ENCODE measurements at places on chromosomes 1 and 21.

DNA sequence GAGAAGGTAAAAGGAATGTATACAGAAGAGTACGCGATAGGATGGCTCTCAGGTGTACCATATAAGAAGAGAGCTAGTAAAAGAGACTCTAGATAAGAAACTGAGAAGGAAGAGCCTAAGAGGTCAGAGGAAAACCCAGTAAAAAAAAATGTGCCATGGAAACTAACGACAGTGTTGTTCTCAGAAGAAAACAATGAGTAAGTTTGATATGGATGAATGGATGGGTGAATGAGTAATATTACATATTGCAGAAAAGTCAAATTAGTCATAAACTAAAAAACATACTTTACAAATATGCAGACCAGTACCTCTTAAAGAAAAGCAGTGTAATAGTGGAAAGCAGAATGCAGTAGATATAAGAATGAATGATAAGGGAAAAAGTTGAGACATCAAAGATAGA is 316.2 kb downstream of the HMCN1 start:
- no peak for DNase-seq

GRCh38 chr1:233675893-233676292 is 62.0 kb downstream of the KCNK1 start:
- no peak for DNase-seq

DNA sequence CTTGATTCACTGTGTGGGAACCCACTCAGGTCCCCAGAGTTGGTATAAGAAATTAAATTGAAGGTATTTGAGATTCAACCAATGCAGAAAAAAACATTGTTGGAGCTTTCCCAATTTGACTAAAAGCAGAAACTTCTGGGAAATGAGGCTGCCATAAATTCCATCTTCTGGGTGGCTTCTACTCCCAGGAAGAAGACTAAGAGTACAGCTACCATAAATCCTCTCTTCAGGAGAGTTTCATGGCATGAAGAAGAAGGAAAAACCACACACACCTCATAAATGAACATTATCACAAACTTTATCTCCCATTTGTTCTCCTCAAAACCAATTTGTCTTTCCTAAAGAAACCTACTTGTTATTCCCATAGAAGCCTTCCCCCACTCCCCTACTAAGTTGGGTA is 283.9 kb downstream of the DPYD start:
- no peak for DNase-seq

DNA sequence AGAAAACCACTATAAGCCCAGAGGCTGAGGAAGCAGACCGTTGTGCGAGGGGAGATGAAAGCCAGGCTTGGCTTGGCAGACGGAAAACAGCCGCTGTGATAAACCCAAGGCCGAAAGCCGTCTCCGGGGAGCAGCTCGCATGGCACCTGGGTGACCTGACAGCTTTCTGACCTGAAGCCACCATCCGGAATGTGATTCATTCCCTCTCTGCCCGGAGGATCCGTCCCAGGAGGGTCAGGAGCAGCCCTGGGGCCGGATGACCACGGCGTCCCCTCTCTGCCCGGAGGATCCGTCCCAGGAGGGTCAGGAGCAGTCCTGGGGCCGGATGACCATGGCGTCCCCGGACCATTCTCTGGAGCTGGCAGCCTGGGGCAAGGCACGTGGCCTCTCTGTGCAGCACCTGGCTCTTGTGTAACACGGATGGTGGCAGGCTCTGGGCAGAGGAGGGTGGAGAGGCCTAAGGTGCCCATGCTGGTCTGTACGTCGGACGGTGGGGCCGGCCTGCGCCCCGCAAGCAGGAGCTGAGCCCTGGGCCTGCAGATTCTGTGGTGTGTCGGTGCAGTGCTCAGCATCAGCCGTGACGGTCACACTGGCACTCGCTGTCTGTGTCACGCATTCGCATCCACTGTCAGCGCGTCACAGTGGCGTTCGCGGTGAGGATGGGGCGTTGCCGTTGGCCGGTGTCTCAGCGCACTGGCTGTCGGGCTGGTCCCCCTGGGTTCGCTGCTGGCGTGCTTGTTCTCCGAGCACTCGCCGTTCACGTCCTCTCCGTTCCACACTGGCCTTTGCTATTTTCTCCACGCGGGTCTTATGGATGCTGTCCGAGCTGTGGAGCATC is 50.3 kb downstream of the SLX9 start:
- no peak for DNase-seq

- no peak for DNase-seq
Observed at GRCh38 chr21:46095814-46096595, 1.9 kb upstream of the COL6A2 start.

DNA sequence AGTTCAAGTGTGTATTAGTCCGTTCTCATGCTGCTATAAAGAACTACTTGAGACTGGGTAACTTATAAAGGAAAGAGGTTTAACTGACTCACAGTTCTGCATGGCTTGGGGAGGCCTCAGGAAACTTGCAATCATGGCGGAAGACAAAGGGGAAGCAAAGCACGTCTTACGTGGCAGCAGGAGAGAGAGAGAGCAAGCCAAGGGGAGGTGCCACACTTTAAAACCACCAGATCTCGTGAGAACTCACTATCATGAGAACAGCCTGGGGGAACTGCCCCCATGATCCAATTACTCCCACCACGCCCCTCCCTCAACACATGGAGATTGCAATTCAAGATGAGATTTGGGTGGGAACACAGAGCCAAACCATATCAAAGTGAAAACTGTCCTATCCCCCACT is 4.1 kb upstream of the MIS18A start:
- no peak for DNase-seq

DNA sequence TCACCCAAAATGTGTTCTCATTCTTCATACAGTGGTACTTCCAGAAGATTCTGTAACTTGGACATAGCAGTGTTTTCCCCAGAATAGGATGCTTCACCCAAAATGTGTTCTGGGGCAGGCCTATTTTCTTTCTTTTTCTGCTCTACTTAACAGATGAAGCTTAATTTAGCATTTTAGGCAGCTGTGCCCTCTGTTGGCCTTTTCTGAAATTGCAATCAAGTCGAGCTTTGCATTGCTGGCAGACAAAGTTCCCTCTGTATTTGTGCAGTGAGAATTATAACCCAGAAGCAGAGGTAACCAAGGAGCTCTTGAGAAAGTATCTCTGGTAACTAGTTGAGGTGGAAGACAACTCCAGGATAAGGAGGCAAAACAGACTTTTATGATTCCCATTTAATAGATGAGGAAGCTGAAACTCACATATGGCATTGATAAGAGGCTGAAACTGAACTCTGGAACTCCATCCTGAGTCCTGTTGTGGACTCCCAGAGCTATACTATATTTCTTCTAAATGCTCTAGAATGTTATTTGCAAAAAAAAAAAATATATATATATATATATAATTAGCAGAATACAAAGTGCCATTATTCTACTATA is 50.3 kb upstream of the L1TD1 start:
- peak; percentile 45 for DNase-seq

- no peak for DNase-seq
Observed at GRCh38 chr1:218433744-218434143, 88.6 kb downstream of the TGFB2 start.

Data from CMK (cell line).